ENCODE measurements at places on chromosomes 16 and 17.

DNA sequence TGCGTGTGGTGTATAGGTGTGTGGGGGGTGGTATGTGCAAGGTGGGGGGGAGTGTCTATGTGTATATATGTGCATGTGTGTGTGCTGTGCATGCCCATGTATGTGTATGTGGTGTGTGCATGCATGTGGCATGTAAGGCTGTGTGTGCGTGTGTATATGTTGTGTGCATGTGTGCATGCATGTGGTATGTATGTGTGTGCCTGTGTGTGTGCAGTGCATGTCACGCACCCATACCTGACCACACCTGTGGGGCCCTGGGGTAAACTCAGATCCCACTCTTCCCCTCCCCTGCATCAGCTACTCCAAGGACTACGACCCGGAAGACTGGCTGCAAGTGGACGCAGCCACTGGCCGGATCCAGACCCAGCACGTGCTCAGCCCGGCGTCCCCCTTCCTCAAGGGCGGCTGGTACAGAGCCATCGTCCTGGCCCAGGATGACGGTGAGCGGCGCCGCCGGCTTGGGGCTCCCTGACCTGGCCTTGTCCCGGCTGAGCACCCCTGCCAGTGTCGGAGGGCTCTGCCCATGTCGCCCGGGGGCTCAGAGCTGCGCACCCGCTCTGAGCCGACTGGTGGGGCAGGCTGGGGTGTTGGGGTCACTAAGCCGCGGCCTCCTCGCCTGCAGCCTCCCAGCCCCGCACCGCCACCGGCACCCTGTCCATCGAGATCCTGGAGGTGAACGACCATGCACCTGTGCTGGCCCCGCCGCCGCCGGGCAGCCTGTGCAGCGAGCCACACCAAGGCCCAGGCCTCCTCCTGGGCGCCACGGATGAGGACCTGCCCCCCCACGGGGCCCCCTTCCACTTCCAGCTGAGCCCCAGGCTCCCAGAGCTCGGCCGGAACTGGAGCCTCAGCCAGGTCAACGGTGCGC lies 9.1 kb downstream of the SLC22A31 start:
- no peaks in the 10 kb centered on the region for H3K27me3 ChIP-seq
- H3K4me3 ChIP-seq = no peak overlapping the region
- no peak overlapping the region for H3K27ac ChIP-seq

- H3K4me3 ChIP-seq = no peak overlapping the region
- no peak overlapping the region for H3K27ac ChIP-seq
Observed at GRCh38 chr16:54152362-54153239, 134.0 kb downstream of the IRX3 start.

DNA sequence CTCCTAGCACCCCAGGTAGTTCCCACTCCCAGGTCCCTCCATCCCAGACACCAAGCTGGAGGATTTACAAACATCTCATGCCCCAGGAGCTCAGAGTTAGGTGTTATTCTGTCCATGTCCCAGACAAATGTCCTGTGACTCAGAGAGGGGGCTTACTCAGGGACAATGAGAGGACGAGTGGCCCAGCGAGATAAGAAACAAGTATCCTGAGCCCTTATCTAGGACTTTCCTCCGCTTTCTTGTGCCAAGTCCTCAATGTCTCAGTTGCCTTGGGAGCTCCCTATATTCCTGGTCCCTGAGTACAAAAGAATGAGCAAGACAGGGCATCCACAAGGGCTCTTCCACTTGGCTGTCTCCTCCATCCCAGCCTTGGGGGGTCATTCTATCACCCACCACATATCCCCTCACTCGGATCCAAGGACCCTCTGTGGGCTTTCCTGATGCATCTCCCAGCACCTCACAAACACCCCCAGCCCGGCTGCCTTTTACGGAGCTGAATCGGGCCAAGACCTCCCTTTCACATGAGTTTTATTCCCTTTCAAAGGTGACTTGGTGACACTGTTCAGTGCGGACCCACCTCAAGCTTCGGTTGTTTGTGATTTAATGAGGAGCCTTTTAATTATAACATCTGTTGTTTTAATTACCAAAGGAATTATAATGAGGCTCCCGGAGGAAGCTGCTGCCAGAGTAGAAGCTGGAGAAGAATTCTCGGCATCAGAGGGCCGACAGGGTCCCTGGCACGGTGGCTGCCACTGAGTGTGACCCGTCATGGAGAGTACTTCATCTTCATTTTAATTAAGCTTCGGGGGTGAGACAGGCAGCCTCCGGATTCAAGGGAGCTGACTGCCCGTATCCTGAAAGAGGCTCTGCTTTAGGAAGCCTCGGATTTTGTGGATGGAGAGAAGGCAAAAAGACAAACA lies 121.5 kb downstream of the WSCD1 start:
- DNase-seq = no peak
- H3K27me3 ChIP-seq = no peaks in the 10 kb centered on the region
- H3K4me3 ChIP-seq = no peak overlapping the region
- no peak overlapping the region for H3K27ac ChIP-seq

- peaks cover 37% of the 10 kb centered on the region for H3K4me1 ChIP-seq
- no peak for DNase-seq
- H3K27me3 ChIP-seq = no peaks in the 10 kb centered on the region
- H3K36me3 ChIP-seq = no peaks in the 10 kb centered on the region
Observed at GRCh38 chr17:50918933-50919296, 52.8 kb upstream of the TOB1 start.

- no peaks in the 10 kb centered on the region for H3K27me3 ChIP-seq
- no peak overlapping the region for H3K27ac ChIP-seq
- DNase-seq = no peak
- peaks cover 5% of the 10 kb centered on the region for H3K36me3 ChIP-seq
- no peak overlapping the region for H3K4me3 ChIP-seq
Observed at GRCh38 chr16:10754941-10755340, 11.3 kb downstream of the NUBP1 start.

GRCh38 chr17:47363171-47363570 lies 39.4 kb downstream of the EFCAB13 start:
- H3K36me3 ChIP-seq = no peaks in the 10 kb centered on the region
- H3K27ac ChIP-seq = no peak overlapping the region
- H3K4me1 ChIP-seq = no peaks in the 10 kb centered on the region
- no peak overlapping the region for H3K4me3 ChIP-seq

DNA sequence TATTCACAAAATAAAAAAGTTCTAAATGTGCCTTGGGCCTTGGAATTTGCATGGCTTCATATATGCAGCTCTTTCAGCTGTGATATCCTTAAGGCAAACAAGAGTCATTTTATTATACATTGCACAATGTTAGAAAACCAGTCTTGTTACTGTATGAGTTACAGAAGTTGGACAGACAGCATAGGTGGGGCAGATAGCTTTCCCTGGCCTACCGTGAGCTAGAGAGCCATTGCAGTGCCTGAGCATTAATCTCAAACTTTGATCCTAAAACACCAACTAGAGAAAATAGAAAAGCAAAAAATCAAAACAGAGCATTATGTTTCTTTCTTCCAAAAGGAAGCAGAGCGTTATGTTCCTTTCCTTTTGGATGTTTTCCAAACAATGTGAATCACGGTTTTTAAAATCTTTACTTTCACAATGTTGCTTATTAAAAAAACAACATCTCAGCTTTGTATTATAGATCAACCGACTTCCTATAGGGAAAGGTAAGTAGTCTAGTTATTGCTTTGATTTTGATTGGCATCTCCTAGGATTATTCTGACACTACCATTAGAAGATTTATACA lies 32.2 kb downstream of the ARHGAP44 start:
- peaks cover 8% of the 10 kb centered on the region for H3K4me1 ChIP-seq
- DNase-seq = no peak
- no peak overlapping the region for H3K27ac ChIP-seq
- H3K36me3 ChIP-seq = no peaks in the 10 kb centered on the region

DNA sequence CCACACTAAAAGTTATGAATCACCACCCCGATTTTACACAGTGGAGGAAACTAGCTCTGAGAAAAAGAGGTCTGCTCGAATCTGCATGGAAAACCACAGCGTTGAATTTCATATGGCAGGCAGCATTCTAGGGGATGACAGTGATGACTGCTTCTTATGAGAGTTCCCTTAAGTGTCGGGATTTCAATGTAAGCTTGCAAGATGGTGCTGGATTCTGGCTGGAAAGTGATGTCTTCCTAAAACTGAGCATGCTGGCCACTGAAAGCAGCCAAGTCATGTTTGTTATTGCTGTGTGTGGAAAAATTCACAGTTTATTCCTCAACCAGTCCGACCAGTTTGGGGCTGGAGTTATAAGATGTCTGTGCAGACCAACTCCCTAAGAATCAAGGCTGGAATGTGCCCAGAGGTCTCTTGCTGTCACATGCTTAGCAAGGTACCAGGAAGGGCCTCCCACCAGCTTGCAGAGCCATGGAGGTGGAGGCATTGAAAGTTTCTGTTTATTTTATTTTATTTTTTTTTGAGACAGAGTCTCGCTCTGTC lies 37.2 kb upstream of the GAN start:
- no peak overlapping the region for H3K4me3 ChIP-seq
- peaks cover 4% of the 10 kb centered on the region for H3K4me1 ChIP-seq
- DNase-seq = no peak
- no peak overlapping the region for H3K27ac ChIP-seq
- H3K36me3 ChIP-seq = no peaks in the 10 kb centered on the region

DNA sequence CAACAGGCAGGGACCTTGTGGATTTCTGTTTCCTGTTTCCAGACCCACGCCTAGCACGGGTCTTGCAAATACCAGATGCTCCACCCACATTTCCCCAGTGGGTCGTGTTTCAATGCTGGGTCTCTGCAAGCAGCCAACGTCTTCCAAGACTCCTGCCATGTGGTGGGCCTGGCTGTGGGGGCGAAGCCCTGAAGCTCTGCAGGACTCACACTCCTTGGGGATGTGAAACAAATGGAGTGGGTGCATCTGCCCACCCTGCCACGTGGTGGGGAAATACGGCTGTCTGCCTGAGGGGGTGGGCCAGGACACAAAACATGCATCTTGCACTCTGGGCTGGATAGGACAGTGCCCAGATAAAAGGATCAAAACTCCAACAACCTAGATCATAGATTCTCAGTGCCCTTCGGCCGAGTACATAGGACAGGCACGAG lies 32.6 kb downstream of the FA2H start:
- no peaks in the 10 kb centered on the region for H3K27me3 ChIP-seq
- peaks cover 35% of the 10 kb centered on the region for H3K4me1 ChIP-seq
- DNase-seq = no peak

GRCh38 chr16:11405331-11406176 lies 60.3 kb downstream of the RMI2 start:
- DNase-seq = no peak
- H3K4me3 ChIP-seq = no peak overlapping the region
- no peaks in the 10 kb centered on the region for H3K4me1 ChIP-seq
- no peak overlapping the region for H3K27ac ChIP-seq
- H3K27me3 ChIP-seq = no peaks in the 10 kb centered on the region
- H3K36me3 ChIP-seq = no peaks in the 10 kb centered on the region

DNA sequence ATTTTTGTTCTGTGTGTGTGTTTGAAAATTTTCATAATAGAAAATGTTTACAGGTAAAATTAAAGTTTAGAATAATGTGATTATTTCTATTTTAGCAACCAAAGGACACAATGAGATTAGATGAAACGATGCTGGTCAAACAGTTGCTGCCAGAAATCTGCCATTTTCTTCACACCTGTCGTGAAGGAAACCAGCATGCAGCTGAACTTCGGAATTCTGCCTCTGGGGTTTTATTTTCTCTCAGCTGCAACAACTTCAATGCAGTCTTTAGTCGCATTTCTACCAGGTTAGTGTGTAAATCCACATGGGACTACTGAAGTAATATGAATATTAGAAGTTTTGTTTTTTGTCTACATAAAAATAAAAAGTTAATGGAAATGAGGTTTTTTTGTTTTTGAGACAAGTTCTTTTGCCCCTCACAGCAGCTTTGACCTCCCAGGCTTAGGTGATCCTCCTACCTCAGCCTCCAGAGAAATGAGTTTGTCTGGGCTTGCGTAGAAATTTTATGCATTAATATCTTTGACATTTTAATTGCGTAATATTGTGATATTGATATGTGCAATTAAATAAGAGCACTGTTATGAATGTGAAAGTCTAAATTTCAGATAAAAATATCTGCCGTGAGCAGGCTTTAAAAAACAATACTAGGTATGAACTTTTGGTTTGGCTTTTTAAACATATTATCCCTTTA lies 68.5 kb downstream of the NF1 start:
- peaks cover 3% of the 10 kb centered on the region for H3K4me1 ChIP-seq
- H3K36me3 ChIP-seq = peaks cover 51% of the 10 kb centered on the region
- H3K27me3 ChIP-seq = no peaks in the 10 kb centered on the region
- no peak for DNase-seq
- H3K4me3 ChIP-seq = no peak overlapping the region

GRCh38 chr16:87384162-87384874 lies 742 bp upstream of the FBXO31 start:
- H3K4me3 ChIP-seq = peak overlapping the region; percentile 99
- H3K27me3 ChIP-seq = no peaks in the 10 kb centered on the region
- H3K27ac ChIP-seq = peak overlapping the region; percentile 57
- no peak for DNase-seq

DNA sequence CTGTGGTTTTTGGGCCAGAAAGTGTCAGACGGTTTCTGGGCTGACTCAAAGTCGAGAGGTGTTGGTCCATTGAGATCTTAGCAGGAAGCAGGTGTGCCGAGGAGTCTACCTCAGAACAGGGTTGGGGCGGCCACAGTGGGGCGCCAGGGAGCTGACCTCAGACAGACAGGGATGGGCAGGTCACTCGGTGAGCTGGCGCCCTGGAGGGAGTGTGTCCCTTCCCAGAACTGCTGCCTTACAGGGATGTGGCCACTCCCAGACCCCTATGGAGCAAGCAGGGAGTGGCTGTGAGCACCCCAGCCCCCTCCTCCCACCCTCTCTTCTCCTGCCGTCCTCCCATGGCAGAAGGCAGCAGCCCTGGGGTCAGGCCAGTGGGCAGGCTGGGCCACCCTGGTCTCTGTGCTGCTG lies 14.0 kb upstream of the DPEP1 start:
- peak; percentile 71 for DNase-seq
- H3K4me1 ChIP-seq = peaks cover 17% of the 10 kb centered on the region
- no peak overlapping the region for H3K27ac ChIP-seq
- no peaks in the 10 kb centered on the region for H3K27me3 ChIP-seq

DNA sequence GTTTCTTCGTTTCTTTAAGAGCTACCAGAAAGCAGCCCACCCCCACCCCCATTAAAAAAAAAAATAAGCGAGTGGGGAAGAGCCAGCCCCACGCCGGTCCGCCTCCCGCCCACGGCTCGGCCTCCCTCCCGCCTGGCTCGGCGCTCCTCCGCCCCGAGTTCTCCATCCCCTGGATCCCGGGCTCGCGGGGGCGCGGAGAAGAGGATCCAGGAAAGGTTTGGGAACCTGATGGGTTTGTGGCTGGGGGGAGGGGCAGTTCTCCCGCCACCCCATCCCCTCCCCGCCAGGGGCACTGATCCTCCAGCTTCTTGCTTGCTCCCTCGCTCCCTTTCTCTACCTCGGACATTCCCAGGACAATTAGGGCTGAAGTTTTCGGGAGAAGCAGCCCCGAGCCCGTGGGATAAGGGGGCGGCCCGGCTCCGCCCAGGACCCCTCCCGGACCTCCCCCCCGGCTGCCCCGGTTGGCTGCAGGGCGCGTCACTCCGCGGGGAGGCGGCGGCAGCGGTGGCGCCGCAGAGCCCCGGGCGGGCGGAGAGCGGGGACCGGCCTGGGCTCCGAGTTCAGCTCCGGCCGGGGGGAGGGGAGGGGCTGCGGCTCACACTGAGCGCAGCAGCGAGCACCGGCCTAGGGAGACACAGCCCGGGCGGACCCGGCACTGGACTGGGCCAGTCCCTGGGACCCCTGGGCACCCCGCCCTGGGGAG lies 1.0 kb upstream of the SALL1 start:
- no peak for DNase-seq
- peak overlapping the region; percentile 9 for H3K4me3 ChIP-seq
- H3K27me3 ChIP-seq = peaks cover 99% of the 10 kb centered on the region
- H3K27ac ChIP-seq = no peak overlapping the region

Measured in RWPE2 (cell line).